ENCODE measurements at places on chromosomes 6 and 20.

DNA sequence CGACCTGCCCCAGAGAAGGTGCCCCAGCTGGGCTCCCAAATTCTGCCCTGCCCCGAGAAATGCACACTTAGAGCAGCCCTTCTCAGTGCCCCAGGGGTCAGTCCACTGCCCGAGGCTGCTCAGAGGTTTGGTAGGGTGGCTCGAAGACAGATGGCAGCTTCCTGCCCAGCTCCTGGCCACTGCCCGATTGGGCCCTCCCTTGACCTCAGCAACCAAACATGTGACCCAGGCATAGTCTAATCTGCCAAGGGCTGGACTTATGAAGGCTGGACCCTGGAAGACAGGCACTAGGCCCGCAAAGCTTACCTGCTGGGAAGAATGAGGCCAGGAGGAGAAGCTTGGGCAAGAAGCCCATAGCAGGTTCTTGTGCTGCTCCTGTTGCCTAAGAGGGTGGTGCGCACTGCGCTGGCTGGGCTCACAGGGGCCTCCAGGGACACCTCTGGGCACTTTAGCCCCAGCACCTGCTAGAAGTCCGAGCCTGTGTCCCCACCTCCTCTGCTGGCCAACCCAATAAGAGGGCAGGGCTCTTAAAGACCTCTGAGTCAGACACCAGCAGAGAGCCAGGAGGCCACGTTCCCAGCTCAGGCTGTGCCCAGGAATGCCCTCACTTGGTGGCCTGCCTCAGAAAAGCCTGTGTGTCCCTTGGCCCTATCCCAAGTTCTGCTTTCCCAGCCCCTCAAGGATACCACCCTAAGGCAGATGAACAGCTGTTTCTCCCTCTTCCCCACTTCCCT lies 5.5 kb downstream of the SIGLEC1 start:
- DNase-seq, result no peak

DNA sequence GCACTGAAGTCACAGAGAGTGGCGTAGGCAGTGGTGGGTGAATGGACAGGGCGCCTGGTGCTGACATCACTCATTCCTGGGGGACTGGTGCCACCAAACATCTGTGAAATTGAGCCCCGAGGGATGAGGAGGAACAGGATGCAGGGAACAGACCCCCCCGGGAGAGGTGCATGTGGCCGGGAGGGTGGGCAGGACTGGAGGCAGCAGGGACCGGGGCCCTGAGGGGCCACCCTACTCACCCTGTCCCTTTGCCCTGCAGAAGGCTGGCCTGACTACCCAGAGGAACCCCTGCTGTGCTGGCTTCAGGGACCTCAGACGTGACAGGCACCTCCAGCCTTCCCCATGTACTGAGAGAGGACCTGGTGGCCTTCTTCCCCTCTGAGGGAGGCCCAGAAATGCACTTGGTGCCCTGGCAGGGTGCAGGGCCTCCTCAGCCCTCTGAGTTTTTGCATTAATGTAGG lies 25.1 kb downstream of the SYNDIG1 start:
- DNase-seq, result no peak

DNA sequence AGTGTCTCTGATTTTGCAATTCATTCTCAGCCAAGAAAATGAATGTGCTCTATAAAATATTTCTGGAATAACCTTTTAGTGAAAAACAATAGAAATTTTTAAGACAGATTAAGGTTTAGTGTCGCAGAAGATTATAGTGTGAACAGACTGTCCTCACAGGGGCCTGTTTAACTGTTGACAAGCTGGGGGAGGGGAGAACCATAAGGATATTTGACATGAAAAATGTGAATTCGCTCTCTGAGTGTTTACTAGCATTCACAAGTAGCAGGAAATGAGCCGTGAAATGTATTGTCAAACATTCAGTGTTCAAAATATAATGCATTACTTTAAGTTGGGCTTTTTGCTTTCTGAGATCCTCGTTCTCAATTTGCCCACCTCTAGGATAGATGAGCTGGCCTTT lies 134.8 kb upstream of the TSHZ2 start:
- no peak for DNase-seq

DNA sequence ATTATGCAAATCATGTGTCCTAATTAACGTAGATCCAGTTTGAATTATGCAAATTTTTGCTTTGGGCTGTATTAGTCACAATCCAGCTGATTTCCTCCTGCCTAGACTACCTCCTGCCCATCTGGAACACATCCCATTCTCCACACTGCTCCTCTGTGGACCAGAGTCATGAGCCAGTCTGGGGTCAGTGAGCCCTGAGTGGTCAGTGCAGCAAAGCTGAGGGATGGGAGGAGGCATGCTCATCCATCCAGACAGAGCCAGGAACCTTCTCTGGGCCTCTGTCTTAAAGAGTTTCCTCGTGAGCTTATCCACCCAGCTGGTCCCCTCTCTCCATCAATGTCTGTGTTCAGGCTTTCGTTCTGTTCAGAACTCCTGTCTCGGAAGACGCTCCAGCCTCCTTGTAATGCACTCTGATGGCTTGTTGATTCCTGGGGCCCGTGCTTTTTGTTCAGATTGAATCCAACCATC lies 747.8 kb downstream of the PTPRT start:
- DNase-seq, result no peak

DNA sequence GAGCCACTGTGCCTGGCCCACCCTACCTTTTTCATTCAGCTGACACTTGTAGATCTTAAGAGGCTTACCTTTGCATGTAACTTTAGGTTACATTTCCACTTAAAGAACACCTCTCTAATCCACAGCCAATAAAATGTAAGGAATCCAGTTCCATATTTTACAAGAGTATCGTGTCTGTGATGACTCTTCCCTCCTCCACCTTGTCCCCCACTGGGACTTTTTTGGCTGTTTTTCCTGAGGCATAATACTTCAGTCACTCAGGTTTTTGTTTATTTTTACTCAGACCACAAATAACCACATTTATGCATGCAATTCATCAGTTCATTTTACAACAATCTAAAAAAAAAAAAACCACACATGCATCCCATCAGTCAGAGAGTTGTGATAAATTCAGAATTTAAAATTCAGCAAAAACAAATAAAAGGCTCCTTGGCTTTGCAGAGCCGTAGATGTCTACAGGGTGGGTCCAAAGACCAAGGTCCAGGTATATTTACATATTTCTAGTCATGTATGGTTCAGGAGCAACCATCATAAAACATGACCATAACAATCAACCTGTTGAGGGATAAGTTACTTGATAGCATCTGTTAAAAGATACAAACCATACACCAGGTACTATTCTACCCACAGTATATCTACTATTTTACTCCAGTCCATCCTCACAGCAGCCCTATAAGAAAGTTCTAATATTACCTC lies 9.9 kb downstream of the ATXN1 start:
- no peak for DNase-seq

- DNase-seq, result no peak
Observed at GRCh38 chr6:121504227-121504626, 68.8 kb downstream of the GJA1 start.

GRCh38 chr6:16321826-16322225 lies 83.4 kb downstream of the GMPR start:
- no peak for DNase-seq

DNA sequence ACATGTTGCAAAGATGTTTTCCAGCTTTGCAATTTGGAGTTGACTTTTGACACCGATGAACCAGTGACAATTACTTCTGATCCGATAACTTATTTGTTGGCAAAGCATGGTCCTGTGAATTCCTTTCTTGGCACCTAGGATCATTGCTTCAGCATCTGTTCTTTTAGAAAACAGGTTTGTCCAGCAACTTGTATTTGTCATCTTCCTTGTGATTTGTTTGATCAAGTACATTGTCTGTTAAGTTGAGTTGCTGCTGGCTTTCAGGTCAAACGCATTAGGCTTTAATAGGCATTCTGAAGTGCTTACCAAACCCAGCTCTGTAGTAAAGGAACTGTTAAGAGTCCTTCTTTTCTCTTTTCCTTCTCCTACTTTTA lies 192.4 kb upstream of the ZNF217 start:
- DNase-seq, result no peak

- no peak for DNase-seq
Observed at GRCh38 chr20:57386762-57387161, 4.4 kb upstream of the RBM38 start.

DNA sequence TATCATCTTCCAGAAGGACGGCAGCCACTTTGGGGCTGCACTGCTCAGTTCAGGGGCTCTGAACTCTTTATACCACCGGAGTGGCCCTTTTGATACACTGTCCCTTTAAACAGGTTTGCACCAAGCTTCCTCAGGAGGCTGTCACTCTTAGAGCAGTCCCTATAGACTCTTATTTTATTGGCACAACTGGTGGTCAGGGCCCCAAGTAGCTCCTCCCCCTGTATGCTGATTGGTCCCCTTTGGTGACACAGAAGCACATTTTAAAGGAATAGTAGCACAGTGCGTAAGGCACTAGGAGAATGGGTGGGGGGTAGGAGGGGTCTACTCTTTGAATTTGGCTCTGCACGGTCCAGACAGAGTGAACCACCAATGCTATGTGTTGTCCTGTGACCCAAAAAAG lies 122.6 kb upstream of the MLN start:
- DNase-seq, result no peak

DNA sequence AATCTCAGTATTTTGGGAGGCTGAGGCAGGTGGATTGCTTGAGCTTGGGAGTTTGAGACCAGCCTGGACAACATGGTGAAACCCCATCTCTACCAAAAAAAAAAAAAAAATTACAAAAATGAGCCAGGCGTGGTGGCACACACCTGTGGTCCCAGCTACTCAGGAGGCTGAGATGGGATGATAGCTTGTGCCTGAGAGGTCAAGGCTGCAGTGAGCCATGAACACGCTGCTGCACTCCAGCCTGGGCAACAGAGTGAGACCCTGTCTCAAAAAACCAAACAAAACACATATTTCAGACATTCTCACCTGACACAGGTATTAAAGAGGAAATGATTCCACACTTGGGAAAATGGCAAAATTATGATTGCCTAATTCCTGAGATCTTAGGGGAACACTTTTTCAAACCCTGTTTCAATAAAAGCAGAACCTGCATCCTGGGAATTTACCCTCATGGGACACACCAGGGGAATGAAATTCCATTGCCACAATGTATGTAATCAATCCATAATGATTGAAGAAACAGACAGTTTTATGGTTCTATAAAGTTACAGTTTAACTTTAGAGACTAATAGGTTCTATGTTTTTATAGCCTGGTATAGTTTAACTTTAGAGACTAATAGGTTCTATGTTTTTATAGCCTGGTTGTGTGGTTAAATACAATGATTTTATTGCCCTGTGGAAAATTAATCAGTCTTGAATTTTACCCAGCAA lies 29.6 kb upstream of the DNAAF9 start:
- no peak for DNase-seq

DNA sequence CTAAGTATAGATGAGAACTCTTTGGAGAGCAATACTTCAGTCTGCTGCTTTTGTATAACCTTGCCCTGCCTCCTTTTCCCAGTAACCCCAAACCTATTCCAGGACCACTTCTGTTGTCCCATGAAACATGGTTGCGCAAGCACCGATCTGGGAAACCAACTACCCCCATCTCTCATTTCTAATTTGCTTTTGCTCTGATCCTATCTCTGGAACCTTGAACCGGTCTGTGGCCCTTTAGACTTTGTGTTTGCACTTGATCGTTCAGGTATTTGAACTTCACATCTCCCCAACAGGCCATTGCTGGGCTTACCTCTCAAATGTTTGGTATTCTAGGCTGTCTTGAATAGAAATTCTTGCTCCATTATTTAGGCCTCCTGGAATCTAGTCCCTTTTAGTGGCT lies 25.0 kb downstream of the L3MBTL3 start:
- no peak for DNase-seq

GRCh38 chr6:158168040-158168289 lies at the start of gene SERAC1:
Gene SERAC1, minus strand, starts transcription at chr6:158168262. Its CDS starts 9,899 bp downstream, at chr6:158158363.
- DNase-seq, result no peak

DNA sequence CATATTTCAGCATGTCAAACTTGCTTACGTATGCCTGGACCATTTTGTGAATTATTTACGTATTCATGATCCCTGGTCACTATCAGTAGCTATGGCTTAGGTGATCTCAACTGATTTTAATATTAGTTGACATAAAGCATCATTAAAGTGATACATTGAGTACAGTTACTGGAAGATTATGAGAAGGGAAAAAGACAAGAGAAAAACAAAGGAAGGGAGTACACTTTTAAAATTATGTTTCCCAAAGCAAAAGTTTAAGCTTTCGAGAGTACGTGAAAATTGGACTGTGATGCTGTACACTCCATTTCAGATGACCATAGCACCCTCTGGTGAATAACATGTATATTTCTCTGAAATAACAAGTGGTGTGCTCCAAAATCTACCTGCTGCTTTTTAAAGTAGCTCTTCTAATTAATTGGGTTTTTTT lies 215.0 kb upstream of the HSF2 start:
- no peak for DNase-seq

DNA sequence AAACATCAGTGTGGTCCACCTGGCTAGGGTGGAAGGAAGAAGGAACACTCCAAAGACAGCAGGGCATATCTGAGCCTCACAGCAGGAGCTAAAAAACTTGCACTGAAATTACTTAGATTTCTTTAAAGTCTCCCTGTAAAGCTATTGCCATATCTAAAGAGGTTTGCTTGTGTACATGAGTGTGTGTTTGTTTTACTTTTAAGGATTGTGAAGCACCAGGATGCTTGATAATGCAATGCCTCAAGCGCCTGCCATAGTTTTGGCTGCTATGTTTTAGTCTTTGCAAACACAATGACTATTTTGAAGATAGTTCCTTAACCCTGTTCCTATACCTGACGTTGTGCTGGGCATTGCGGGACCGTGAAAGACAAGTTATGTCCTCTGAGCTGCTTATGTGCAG lies 65.0 kb downstream of the ID4 start:
- DNase-seq, result no peak

DNA sequence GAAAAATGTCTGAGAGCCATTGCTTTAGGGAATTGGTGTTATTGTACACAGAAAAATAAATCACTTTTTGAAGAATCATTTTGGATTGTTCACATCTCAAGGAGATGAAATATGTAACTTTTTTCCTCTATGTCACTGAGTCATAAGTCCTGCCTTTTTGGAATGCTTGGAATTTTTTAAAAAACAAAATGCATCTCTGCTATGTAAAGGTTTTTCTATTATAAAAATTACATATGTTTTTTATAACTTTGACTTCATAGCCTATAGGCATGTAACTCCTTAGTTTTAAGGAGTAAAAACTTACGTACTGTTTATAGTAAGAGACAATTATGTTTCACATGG lies 8.7 kb downstream of the RNF144B start:
- no peak for DNase-seq

GRCh38 chr20:35011589-35012226 lies 56.0 kb downstream of the MYH7B start:
- no peak for DNase-seq

- no peak for DNase-seq
Observed at GRCh38 chr20:36173451-36173933, 19.0 kb downstream of the EPB41L1 start.
